ENCODE measurements at places on chromosomes 7 and 10.

DNA sequence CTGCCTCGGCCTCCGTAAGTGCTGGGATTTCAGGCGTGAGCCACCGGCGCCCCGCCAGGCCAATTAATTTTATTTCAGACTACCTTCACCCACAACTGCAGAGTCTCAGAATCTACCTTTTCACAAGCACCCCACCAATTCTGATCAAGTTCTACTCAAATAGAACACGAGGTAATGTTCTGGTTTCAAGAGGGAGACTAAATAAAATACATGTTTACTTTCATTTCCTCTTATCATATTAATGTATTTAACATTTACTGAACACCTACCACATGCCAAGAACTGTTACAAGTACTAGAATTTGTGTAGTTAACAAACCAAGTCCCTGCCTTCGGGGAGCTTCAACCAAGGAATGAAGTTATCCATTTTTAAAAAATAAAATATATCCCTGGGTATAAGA lies 25.5 kb upstream of the RGS10 start:
- DNase-seq, result no peak

- no peak for DNase-seq
These were observed 28.2 kb downstream of the UMAD1 start for GRCh38 chr7:7668706-7669105.

DNA sequence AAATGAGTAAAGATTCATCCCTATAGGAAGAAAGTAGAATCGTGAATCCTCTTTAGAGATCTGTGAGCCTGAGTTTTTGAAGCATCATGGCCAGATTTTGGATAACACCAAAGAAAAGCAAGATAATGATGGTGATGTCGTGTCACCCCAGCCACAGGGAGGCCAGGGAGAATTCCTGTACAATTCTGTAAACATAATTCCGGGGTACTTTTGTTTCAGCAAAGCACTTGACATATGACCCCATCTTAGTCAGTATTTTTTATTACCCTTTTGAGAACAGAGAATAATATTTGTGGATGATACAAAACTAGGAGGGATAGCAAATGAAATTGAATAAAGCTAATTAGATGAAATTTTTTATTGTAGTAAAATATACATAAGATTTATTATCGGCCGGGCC lies 33.8 kb downstream of the NACAD start:
- DNase-seq, result no peak

DNA sequence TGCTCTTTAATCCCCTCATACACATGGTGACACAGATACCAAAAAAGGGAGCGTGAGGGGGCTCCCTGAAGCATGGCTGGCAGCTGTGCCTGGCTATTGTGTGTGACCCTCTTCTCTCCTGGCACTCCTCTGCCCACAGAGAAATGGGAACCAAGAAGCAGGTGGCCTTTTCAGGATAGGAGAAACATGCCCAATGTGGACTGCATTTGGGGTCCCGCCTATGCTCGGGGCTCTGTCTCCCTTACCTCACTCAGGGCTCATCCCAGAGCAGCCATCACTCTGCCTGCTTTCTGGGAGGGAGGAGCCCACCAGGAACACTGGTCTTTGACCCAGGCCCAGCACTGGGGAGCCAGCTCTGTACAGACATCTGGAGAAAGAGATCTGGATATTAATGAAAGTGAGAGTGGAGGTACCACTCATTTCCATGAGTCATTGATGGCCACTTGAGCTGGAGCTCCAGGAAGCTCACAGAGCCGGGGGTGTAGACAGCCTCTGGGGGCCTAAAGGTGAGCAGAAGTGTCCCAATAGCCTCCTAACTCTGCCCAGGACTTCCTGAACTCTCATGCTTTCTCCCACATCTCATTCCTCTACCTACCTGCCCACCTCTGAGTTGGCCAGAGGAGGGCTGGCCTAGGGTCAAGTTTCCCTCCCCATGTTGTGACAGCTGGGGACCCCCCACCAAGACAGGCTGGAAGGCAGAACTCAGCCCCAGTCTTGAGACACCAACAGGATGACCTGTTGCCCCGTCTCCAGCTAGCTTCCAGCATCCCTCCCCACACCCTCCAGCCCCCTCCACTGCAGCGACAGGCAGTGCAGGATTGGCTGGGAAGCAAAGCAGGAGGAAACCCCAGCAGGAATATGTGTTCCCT lies 42.6 kb downstream of the DRGX start:
- DNase-seq, result no peak

DNA sequence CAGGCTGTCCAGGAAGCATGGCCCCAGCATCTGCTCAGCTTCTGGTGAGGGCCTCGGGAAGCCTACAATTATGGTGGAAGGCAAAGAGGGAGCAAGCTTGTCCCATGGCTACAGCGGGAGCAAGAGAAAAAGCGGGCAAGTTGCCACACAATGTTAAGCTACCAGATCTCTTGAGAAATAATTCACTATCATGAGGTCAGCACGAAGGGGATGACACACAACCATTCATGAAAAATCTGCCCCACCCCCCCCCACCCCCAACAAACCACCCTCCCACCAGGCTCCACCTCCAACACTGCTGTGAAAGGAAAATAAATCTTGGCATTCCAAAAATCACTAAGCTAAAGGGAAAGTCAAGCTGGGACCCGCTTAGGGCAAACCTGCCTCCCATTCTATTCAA lies 545.8 kb upstream of the NRP1 start:
- no peak for DNase-seq

GRCh38 chr10:107542016-107542415 lies 377.5 kb upstream of the SORCS1 start:
- no peak for DNase-seq

GRCh38 chr7:93757426-93757825 lies 133.1 kb downstream of the TFPI2 start:
- no peak for DNase-seq

DNA sequence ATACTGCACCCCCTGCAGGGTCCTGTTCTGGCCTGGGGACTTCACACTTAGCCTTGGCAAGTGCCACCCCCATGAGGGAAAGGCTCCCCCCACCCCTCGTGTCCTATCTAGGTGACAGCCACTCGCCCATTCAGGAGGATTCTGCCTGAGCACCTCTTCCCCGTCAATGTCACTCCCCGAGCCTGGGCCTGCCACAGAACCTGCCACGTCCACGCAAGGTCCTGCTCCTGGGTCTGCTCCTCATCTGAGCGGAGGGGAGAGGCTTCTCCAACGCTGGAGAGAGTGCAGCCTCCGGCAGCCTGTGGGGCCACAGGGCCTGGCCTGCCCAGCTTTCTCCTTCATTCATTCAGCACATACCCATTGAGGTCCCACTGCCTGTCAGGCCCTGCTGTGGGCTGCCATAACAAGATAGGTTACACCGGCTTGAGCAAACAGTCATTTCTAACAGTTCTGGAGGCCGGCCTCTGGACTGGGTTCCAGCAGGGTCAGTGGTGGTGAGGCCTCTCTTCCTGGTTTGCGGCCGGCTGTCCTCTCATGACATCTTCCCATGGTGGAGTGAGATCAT lies 92.0 kb upstream of the RET start:
- DNase-seq, result no peak

- no peak for DNase-seq
These were observed 39.6 kb downstream of the COBL start for GRCh38 chr7:51276967-51277366.

- DNase-seq, result no peak
These were observed 20.6 kb upstream of the HOXA13 start for GRCh38 chr7:27220440-27220955.

- peak; percentile 53 for DNase-seq
These were observed 36.7 kb downstream of the WAC start for GRCh38 chr10:28569506-28570159.

- peak; percentile 30 for DNase-seq
These were observed 639 bp downstream of the TSPAN13 start for GRCh38 chr7:16753932-16754855.

DNA sequence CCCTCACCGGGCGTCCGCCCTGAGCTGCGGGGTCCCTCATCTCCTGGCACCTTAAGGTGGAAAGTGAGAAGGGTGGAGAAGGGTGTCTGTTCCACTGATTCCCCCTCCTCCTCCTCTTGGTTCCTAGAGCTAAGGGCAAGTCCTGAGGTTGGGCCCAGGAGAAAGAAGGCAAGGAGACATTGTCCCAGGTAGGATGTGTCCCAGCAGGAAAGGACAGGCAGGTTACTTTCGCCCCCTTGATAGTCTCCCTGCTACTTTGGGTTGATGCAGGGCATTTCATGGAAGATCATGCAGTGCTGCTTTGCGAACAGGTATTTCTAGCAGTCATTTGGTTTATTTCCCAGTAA lies 582 bp downstream of the STEAP2 start:
- no peak for DNase-seq

- DNase-seq, result no peak
These were observed 154.9 kb upstream of the TNRC18 start for GRCh38 chr7:5578495-5578894.

GRCh38 chr7:26151096-26151495 lies 902 bp upstream of the NFE2L3 start:
- DNase-seq, result no peak

- no peak for DNase-seq
These were observed 12.6 kb downstream of the MICALL2 start for GRCh38 chr7:1446620-1447032.

GRCh38 chr7:95989301-95989700 lies 216.9 kb downstream of the DYNC1I1 start:
- DNase-seq, result no peak

GRCh38 chr10:4371691-4372295 lies 454.2 kb upstream of the AKR1E2 start:
- no peak for DNase-seq

DNA sequence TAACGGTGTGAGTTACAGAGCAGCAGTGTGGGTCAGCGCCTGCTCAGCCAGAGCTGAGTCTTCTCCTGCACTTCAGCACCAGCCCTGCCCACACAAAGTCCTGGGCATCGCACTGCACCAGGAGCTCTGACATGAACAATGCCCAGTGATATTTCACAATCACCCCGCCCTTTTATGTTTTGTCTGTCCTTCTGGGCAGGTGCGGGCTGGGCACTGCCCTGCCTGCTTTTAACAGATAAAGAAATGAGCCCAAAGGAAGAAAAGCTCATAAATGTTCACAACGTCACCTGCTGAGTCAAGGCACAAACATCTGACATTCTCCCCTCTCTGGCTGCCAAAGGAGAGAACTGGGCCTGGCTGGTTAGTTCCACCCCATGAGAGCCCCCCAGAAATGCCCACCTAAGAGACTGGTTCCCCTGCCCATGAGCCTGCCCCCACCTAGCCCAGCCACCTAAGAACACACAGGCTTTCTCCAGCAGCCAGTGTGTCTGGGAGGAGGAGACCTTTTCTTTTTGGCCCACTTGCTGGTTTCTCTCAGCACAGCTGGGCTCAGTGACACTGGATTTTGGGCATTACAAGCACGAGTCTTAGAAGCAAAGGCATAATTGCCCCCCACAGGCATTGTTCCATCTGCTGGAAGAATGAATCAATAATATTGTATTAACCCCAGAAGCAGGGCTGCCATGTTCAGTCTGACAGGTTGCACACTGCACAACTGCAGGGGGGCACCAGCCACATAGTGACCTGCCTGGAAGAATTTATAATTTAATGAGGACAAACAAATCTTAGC lies 22.3 kb downstream of the CALML3 start:
- DNase-seq, result no peak

DNA sequence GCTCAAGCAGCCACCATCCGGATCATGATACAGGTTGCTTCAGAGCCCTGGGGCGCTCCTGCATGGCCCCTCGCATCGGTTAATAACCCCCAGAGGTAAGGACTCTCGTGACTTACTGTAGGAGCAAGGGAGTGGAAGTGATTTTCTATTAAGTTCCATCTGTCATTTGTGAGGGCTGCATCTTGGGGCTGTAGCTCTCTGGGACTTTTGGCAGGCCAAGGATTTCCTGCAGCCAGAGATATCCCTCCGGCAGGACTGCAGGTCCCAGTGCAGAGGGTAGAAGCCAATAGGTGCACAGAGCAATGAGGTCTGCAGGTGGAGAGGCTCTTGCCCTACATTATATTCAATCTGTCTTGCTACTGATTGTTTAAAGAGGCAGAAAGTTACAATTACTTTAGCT lies 356.8 kb upstream of the ADARB2 start:
- DNase-seq, result no peak

DNA sequence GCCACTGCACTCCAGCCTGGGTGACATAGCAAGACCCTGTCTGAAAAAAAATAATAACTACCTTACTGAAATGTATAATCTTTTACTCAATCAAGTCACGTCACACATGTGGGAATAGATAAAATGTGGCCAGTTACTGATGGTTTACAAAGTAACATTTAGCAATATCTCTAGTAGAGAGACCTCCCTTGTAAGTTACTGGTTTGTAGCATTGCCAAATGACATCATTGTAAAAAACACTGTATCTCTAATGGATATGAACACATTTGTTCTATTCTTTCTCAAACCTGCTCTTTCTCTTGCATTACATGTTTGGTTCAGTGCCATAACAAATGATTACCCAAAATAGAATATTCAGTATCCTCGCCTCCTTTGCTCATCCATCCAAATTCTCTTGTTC lies 18.8 kb downstream of the TET1 start:
- peak; percentile 31 for DNase-seq

DNA sequence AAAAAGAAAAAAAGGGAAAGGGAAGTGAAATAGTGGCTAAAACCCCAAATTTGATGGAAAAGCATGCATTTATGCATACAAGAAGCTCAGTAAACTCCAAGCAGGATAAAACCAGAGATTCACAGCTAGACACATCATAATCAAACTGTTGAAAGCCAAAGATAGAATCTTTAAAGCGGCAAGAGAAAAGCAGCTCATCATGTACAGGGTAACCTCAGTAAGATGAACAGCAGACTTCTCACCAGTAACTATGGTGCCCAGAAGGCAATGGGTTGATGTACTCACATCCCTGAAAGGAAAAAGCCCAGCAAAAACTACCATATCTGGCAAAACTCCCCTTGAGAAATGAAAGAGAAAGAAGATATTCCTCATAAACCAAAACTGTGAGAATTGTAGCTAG lies 60.4 kb downstream of the TPST1 start:
- DNase-seq, result peak; percentile 35

DNA sequence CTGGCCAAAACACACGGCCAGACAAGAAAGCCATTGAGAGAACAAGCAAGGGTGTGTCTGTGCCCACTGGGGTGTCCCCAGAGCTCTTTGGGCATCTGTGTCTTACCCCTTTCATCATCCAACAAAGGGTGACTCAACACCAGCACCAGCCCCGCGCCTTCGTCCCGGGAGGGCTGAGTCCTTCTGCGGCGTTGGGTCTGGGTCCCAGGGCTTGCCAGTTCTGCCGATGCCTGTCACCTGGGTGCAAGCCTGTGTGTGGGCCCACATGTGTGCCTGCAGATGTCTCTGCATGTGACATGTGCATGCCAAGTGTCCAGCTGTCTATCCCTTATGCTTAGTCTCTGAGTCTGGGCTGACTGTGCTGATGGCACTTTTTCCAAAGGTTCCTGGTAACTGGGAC lies 24.4 kb upstream of the ELN start:
- DNase-seq, result peak; percentile 35

DNA sequence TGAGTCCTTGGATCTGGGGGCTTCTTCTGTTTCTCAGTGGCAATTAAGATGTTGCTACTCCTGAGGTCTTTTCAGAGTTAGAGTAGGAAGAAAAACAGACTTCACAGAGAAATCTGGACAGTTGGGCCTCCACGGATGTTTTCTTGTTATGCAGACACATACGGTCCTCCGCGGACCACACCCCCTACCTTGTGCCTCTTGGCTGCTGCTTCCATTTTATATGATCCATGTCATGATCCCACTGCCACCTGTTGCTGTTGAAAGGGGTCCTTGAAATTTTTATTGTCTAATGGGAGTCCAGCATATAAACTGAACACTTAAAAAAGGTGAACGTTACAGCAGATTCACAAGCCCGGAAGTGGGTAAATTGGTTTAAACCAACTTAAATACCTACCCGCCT lies 8.3 kb downstream of the CELF2 start:
- no peak for DNase-seq

GRCh38 chr7:83020161-83020560 lies 142.5 kb downstream of the PCLO start:
- DNase-seq, result no peak

- no peak for DNase-seq
These were observed 353.6 kb downstream of the GALNT17 start for GRCh38 chr7:71485586-71485985.
